ENCODE measurements at places on chromosomes 1 and 21. TPM values are rescaled to one million over a fixed set of nuclear protein-coding genes. Genes with fewer than 3 reads are reported as not detected.

DNA sequence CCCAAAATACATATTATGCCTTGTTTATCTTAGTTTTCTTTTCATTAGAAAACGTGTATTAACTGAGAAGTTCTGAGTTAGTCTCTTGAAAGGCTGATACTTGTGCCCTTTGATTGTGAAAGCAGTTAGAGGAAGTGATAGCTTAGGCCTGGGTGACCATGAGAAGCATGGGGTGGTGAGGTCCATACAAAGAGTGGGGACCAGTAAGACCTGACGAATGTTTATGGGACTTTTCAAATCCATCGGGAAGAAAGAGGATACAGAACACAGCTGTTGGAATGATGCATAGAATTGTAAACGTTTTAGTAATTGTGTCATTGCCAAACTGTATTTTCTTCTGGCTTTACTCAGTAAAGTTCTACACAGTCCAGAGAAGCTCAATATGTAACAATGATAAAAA lies 259.8 kb downstream of the LMO4 start:
- no peak for DNase-seq

- no peak for DNase-seq
These were observed 194.0 kb downstream of the KCNK2 start for GRCh38 chr1:215276582-215276981.

- no peak for DNase-seq
These were observed 15.4 kb upstream of the ZBTB21 start for GRCh38 chr21:42025376-42026081.

DNA sequence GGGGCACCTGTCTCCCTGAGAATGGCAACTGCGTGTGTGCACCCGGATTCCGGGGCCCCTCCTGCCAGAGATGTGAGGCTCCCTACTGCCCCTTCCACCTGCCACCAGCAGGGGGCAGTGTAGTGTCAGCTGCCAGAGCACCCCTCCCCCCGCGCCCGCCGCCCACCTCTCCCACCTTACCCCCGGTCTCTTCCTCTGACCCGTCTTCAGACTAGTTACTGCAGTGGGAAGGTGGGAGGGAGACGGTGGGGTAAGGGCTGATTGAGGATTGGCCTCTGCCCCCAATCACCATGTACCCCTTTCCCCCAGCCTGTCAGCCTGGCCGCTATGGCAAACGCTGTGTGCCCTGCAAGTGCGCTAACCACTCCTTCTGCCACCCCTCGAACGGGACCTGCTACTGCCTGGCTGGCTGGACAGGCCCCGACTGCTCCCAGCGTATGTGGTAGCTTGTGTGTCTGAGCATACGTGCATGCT lies 10.1 kb upstream of the LRRC71 start:
- peak; percentile 57 for DNase-seq

DNA sequence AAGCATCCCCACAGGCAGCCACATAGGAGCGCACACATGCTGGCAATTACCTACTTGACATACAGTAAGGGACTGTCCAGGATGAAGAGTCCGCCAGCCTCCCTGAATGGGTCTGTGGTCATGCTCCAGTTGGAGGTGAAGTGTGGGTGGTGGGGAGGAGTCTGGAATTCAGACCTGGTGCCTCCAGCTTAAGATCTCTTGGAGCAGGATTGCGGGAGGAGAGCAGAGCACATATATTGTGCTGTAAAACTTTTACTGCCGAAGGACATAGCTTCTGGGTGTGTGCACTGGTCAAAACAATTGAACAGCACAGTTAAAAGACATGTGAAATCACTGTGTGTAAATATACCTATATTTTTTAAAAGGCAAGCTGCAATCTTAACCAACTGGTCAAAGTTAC lies 17.9 kb downstream of the STK40 start:
- no peak for DNase-seq

- DNase-seq = peak; percentile 49
These were observed 84.9 kb downstream of the KIF14 start for GRCh38 chr1:200535605-200536004.

DNA sequence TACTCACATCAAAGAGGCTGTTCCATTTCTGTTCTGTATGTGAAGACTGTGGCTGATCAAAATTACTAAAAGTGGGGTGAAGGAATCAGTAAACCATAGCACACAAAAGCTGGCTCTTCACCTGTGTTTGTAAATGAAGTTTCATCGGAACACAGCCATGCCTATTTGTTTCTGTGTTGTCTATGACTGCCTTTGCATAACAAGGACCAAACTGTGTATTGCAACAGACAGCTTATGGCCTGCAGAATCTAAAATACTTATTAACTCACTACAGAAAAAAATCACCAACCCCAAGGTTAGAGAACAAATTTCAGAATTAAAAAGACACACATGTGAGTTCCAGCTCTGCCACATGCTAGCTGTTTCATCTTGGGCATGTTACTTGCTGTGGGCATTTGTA lies 163.9 kb downstream of the LYPLAL1 start:
- no peak for DNase-seq

DNA sequence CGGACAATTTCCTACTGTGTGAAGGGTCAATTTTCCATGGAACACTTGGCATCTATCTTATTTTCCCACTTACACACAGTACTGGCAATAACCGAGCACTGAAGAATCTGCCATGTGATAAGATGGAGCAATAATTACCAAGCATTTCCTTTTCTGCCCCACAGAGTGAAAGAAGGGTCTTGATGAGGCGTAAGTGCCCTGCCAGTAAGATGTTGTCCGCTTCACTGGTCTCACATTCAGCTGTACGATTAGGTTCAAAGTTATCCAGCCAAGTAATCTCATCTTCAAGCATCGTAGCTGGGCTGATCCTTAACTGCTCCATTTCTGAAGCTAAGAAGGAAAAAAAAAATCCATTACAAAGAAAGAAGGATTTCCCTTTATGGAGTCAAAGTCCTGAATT lies 67.8 kb downstream of the PCSK9 start:
- DNase-seq = peak; percentile 1

DNA sequence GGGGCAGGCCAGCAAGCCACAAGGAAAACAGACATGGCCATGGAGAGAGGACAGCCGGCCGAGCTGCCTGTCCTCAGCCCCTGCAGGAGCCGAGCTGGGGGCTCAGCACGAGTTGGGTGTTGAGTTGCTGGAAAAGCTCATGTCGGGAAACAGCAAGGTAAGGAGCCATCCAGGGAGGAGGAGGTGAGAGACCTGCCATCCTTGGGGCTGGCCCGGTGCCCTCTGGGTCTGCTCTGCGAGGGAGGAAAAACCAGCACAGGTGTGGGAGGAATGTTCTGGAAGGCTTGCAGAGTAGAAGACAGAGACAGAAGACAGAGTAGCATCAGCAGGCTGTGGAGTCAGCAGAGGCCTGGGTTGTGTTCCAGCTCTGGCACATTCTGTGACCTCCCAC lies 548.8 kb downstream of the PTPRU start:
- no peak for DNase-seq

- DNase-seq = no peak
These were observed 66.4 kb downstream of the DMRTB1 start for GRCh38 chr1:53525595-53525994.

GRCh38 chr1:202193614-202194327 lies at the start of gene LGR6:
Gene LGR6 (plus strand): TSS chr1:202193799. CDS start chr1:202193990, 191 bp downstream.
- no peak for DNase-seq

DNA sequence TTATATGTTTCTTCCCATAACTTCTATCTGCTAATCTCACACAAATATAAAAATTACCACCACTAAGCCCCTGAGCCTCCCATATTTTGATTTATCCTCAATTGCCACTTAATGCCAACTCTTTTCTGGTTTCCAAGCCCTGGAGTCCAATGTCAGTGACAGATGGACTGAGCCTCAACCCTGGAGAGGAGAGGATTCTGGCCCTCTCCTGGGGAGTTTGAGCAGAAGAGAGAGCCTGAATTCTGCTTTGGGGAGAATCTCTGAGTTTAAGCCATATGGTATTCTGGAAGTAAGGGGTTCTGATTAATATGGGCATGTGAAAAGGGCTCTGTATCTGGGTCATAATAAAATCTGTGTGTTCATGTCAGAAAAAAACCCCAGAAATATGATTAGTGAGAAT lies 8.5 kb downstream of the CADM3 start:
- no peak for DNase-seq

DNA sequence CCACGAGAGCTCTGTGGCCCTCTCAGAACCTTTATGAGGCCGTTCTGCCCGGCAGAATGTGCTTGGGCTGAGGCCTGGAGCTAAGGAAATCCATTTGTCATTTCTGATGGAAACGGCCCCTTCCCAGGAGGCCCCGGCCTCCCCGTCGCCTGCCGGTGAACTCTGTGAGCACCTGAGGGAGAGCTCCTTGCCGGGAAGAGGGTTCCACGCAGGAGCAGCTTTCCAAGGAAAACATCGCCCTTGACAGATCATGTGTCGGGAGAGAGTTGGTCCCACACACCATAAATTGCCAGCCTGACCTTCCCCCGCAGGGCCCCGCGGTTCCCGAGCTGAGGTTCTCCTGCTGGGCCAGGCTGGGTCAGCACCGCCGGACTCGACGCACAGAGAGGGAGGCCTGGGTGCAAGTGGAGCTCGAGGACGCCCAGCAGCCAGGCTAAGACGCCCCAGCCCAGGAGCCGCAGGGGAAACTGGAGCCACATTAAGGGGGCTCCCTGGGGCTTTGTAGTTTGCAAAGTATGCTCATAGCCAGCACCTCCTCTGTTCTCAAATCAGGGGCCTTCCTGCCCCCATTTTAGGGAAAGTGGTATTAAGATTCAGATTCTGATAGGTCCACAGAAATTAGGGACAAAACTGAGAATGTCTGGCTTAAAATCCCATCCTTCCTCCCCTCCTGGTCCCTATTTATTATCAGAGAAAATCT lies 239.5 kb downstream of the FOXD2 start:
- DNase-seq = no peak

DNA sequence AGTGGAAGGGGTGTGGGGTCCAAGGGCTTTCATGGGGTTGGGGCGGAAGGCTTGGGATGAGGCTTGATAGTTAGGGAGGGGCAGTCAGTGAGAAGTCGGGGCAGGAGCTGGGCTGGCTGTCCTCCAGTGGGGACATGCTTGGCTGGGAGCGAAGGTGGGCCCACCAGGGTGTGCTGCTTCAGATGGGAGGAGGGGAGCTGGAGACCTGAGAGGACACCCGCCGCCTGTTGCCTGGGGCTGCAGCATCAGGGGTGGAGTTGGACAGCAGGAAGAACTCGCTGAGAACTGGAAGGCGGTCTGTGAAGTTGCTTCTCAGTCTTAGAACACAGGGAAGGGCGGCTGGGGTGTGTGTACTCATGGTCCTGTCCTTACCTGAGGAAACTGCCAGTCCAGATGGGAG lies 1.6 kb downstream of the THEM5 start:
- DNase-seq = no peak

DNA sequence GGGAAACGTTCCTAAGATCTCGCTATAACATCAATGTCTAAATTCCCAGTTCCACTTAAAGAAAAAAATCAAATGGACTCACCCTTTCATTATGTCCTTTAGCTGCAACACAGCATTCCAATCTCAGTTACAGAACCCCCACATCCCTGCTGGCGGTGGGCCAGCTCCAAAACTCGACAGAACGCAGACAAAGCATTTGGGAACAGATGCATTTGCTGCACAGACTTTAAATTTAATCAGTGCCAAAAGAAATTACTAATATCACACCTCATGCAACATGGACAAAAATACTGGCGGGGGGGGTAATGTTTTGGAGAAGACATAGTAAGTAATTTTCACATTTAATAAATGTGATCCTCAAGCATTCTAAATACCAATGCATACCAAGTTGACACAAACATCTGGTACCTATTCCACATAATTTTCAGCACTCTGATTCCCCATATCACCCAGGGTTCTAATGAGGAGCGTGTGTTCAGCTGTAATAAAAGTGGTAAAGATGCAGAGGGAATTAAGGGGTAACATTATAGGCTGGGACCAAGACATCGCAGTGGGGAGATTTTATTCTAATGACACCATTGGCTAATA lies 79.7 kb downstream of the TGFBR3 start:
- DNase-seq = no peak

DNA sequence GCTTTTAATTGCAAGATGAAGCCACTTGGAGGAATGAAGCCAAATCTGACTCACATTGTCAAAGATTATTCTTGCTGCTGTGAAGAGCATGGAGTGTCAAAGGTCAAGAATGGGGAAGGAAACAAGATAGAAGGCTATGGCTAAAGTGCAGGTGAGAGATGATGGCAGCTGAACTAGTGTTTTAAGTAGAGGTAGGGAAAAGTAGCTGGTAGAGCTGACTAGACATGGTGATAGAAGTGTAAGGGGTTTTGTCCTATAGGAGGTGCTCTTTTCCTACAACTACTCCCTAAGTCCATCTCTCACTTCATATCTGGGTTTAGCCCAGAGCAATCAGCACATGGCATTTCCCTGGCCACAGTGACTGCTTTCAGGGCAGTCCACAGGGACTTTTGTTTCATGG lies 11.8 kb downstream of the UBE2T start:
- no peak for DNase-seq

GRCh38 chr1:14165371-14165801 lies 433.1 kb upstream of the KAZN start:
- DNase-seq = no peak

DNA sequence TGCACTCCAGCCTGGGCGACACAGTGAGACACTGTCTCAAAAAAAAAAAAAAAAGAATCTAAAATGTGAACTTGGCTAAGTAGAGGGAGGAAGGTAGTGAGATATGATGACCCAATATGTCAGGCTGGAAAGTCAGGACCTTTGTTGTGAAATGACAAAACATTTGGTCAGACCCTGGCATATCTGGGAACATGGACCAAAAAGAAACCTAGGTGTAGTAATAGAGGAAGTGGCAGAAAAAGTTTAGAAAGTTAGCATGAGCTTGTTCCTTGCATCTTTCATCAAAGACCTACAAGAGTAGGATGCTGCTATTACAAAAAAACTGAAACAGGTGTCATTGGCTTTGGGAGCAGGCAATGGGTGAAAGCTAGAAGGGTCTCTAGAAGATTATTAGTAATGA lies 7.3 kb upstream of the S100A3 start:
- no peak for DNase-seq

The SMIM1 gene
- 1.5 TPM for total RNA-seq

The PCBP3 gene
- total RNA-seq = 25.6 TPM

The LCE4A gene
- not detected for total RNA-seq

The EGLN1 gene
- total RNA-seq = 29.5 TPM

The LCE3E gene
- not detected for total RNA-seq

The CYP4B1 gene
- not detected for total RNA-seq

The S1PR1 gene
- total RNA-seq = 1.1 TPM

The TFF2 gene
- total RNA-seq = not detected

The GLMN gene
- 25.6 TPM for total RNA-seq

The MNDA gene
- not detected for total RNA-seq

The FAM131C gene
- total RNA-seq = 0.71 TPM

The KRTAP7-1 gene
- total RNA-seq = not detected

The ELF3 gene
- total RNA-seq = 0.56 TPM

The FBXO2 gene
- 0.61 TPM for total RNA-seq

The SPSB1 gene
- 7.5 TPM for total RNA-seq

The KDF1 gene
- total RNA-seq = not detected

The VAV3 gene
- total RNA-seq = 0.44 TPM

Data from A673 (cell line).